CD8-positive, alpha-beta memory T cell (primary cell): ENCODE measurements at places on chromosomes 12 and 14.

- DNase-seq, result peak; percentile 25
- H3K27ac ChIP-seq, result no peak overlapping the region
- no peaks in the 10 kb centered on the region for H3K36me3 ChIP-seq
- no peaks in the 10 kb centered on the region for H3K27me3 ChIP-seq
- H3K4me1 ChIP-seq, result peaks cover 25% of the 10 kb centered on the region
- peak overlapping the region; percentile 30 for H3K4me3 ChIP-seq
Observed at GRCh38 chr12:9906873-9907272, 25.3 kb downstream of the CLEC2A start.

- H3K27ac ChIP-seq, result no peak overlapping the region
- no peaks in the 10 kb centered on the region for H3K4me1 ChIP-seq
- no peak overlapping the region for H3K4me3 ChIP-seq
- no peaks in the 10 kb centered on the region for H3K27me3 ChIP-seq
- H3K36me3 ChIP-seq, result no peaks in the 10 kb centered on the region
Observed at GRCh38 chr14:100015251-100015655, 50.0 kb upstream of the EVL start.

DNA sequence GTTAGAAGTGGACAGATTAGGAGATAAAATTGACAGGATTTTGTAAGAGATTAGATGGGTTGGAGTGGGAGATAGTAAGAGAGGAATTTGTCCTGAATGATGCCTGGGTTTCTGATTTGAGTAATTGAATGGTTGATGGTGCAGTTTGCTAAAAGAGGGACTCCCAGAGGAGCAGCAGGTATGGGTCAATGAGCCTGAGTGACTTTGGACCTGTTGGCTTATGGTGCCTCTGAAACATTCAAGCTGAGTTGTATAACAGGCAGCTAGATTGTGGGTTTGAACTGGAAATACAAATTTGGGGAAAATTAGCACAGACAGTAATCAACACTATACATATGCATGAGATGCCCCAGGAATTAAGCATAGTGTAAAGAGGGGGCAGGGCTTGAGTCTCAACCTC lies 16.7 kb upstream of the SYNDIG1L start:
- H3K27me3 ChIP-seq, result no peaks in the 10 kb centered on the region
- H3K4me3 ChIP-seq, result no peak overlapping the region
- H3K36me3 ChIP-seq, result no peaks in the 10 kb centered on the region
- DNase-seq, result no peak

GRCh38 chr12:26798023-26798422 lies 35.0 kb downstream of the ITPR2 start:
- H3K27ac ChIP-seq, result no peak overlapping the region
- no peaks in the 10 kb centered on the region for H3K36me3 ChIP-seq
- H3K4me3 ChIP-seq, result no peak overlapping the region
- no peaks in the 10 kb centered on the region for H3K27me3 ChIP-seq
- DNase-seq, result no peak
- no peaks in the 10 kb centered on the region for H3K4me1 ChIP-seq

- no peaks in the 10 kb centered on the region for H3K4me1 ChIP-seq
- no peak overlapping the region for H3K4me3 ChIP-seq
- H3K36me3 ChIP-seq, result no peaks in the 10 kb centered on the region
- H3K27ac ChIP-seq, result no peak overlapping the region
- no peak for DNase-seq
- H3K27me3 ChIP-seq, result no peaks in the 10 kb centered on the region
Observed at GRCh38 chr12:80485222-80485987, 41.4 kb downstream of the PTPRQ start.

DNA sequence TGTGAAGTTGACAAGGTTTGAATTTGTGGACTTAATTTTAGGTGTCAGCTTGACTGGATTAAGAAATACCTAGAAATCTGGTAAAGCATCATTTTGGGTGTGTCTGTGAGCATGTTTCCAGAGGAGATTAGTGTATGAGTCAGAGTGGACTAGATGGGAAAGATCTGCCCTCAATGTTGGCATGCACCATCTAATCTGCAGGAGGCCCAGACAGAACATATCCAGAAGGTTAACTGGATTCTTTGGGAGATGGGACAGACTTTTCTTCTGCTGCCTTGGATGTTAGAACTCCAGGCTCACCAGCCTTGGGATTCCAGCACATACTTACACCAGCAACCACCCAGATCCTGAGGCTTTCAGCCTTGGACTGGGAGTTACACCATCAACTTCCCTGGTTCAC lies 14.1 kb downstream of the SGPP1 start:
- peaks cover 24% of the 10 kb centered on the region for H3K4me1 ChIP-seq
- H3K27me3 ChIP-seq, result no peaks in the 10 kb centered on the region
- no peaks in the 10 kb centered on the region for H3K36me3 ChIP-seq
- H3K27ac ChIP-seq, result no peak overlapping the region
- H3K4me3 ChIP-seq, result no peak overlapping the region

GRCh38 chr12:66449531-66449930 lies 147.2 kb downstream of the HELB start:
- H3K4me3 ChIP-seq, result no peak overlapping the region
- no peaks in the 10 kb centered on the region for H3K27me3 ChIP-seq
- H3K36me3 ChIP-seq, result no peaks in the 10 kb centered on the region

DNA sequence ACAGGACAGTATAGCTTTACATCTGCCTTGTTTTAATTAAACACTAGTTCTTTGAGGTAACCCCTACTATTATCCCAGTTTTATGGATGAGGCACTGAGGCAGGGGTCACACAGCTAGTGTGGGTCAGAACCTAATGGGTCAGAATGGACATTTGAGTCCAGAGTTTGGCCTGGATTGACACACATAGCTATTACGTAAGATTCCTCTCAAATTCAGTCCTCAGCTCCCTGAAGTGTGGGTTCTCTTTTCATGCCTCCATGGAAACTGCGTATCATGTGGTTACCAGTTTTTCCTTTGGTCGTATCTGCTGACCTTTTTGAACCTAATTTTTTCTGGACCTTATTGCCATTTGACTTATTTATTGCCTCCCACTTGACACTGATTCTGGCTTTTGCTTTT lies 40.4 kb downstream of the PSEN1 start:
- H3K36me3 ChIP-seq, result peaks cover 30% of the 10 kb centered on the region
- H3K27ac ChIP-seq, result no peak overlapping the region
- no peaks in the 10 kb centered on the region for H3K4me1 ChIP-seq
- H3K4me3 ChIP-seq, result no peak overlapping the region
- H3K27me3 ChIP-seq, result no peaks in the 10 kb centered on the region
